ENCODE measurements at places on chromosomes 4 and X.

DNA sequence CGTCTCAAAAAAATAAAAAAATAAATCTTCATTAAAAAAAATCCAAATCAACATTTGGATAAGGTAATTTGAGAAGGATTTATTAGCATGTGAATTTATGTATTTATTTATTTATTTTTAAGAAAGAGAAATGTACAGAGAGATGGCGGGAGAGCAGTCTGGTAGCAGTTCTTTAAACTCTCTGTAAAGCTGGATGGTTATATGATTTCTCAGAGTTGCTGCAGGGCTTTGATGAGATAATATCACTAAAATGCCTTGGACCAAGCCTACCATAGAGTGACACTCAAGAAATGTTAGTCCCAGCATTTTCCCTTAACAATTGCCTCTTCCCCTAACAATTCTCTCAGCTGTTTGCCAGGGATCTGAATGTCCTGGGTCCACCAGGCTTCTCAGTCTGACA, 103.4 kb upstream of the LNX1 start:
- DNase-seq: no peak

GRCh38 chrX:100379388-100379986, 30.6 kb downstream of the PCDH19 start:
- DNase-seq: peak; percentile 38

DNA sequence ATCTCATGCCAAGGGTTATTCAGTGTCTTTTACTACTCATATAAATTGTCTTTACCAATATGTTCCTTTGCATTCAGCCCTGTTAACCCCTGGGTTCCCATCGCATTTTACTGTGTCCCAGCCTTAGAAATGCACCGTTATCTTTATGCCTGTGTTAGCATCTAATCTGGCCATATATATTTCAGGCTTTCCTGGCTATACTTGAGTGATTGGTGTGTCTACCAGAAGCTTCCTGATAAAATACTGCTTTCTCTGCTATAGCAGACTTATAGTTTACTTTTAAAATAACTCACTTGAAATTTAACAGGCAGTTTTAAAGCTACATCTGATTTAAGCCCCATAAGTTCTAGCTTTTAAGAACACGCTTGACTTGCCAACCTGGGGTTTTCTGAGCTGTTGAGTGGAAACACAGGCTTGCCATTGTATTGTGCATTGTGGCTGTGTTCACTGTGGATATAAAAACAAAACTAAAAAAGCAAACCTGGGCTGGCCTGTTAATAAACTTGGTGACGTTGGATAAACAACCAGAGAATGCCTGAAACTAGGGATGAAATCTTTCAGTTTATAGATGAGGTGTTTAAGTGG, 185.3 kb upstream of the TAPT1 start:
- DNase-seq: no peak

GRCh38 chrX:71543316-71543715, 10.4 kb downstream of the OGT start:
- DNase-seq: no peak

- DNase-seq: no peak
Measured at GRCh38 chr4:56668267-56668666, 12.8 kb downstream of the HOPX start.

- DNase-seq: no peak
Measured at GRCh38 chr4:94978904-94979303, 221.1 kb downstream of the BMPR1B start.
